ENCODE measurements at places on chromosomes 13 and 19.
A peak's percentile ranks its signal among the peaks of the same experiment; 100 is the strongest.

- DNase-seq = peak; percentile 99
These were observed at the start of gene MTIF3 for GRCh38 chr13:27449936-27450828. MTIF3 (minus strand) TSS chr13:27450564; CDS start chr13:27440448, 10,116 bp downstream.

DNA sequence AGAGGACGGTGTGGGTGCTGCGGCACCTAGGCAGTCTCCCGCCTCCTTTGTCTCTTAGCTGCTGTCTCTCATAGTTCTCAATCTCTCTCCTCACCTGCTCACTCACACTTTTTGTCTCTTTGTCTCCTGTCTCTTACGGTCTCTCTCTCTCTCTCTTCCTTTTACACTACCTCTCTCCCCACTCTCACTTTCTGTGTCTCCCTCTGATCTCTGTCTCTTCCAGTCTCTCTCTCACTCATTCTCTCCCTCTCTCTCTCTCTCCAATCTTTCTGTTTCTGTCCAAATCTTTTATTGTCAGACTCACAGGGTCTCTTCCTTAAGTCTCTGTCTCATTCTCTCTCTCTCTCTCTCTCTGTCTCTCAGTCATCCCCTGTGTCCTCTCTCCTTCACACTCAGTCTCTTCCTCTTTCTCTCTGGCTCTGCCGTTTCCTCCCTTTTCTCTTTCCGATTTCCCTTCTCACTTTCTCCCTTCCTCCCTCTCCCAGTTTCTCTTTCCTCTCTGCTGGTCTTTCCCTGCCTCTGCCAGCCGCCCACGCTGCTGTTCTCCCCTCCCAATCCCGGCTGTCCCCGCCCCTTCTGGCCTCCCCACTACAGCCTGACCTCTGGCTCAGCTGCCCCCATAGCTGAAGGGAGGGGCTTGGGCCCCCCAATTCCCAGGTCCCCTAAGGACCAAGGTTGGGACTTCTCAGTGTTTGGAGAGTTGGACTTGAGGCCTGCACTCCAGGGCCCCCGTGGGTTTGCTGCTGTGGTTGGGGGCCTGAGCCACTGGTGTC, at the start of gene PLEKHA4:
Gene PLEKHA4, minus strand, starts transcription at position 504 of the 773 bp plus-strand sequence. CDS start 997 bp downstream, outside the sequence.
- DNase-seq = no peak

- no peak for DNase-seq
These were observed 119.7 kb upstream of the SOX1 start for GRCh38 chr13:111947026-111947810.

GRCh38 chr19:46016426-46017094, 6.3 kb downstream of the PGLYRP1 start:
- peak; percentile 59 for DNase-seq

GRCh38 chr13:29716493-29716892, 121.0 kb upstream of the SLC7A1 start:
- DNase-seq = no peak

- no peak for DNase-seq
These were observed 132.8 kb downstream of the RGCC start for GRCh38 chr13:41590122-41590521.

GRCh38 chr13:104086210-104086609, 1020.0 kb upstream of the SLC10A2 start:
- no peak for DNase-seq

DNA sequence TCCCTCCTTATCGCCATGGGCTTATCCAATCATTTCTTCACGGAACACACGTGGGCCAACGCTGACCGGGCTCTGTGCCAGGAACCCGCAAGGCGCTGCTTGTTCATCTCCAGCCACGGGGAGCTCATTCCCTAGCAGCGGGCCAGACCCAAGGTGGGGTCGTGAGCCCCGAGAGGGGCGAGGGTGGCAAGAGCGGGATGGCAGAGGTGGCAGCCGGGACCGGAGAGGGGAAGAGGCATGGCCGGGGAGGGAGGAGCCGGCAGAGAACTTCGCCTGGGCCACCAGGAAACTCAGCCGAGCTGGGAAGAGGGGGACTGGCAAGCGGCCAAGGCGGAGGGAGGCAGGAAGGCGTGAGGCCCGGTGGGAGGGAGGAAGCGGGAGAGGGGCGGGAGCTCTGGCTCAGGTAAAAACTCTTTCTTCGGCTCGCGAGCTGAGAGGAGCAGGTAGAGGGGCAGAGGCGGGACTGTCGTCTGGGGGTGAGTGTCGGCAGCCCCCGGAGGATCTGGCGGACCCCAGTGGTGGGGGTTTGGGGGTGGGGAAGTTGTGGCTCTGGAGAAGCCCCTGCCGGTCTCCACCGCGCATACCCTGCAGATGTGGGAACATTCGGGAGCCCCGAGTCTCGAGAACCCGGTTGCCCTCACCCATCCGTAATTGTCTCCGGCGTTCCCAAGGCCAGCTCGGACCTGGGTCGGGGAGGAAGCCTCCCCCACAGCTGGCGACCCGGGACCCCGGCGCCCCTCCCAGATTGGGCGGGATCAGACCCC, at the start of gene B3GNT3:
Gene B3GNT3, plus strand, starts transcription at position 408 of the 764 bp plus-strand sequence. CDS start 12,670 bp downstream, outside the sequence.
- no peak for DNase-seq

DNA sequence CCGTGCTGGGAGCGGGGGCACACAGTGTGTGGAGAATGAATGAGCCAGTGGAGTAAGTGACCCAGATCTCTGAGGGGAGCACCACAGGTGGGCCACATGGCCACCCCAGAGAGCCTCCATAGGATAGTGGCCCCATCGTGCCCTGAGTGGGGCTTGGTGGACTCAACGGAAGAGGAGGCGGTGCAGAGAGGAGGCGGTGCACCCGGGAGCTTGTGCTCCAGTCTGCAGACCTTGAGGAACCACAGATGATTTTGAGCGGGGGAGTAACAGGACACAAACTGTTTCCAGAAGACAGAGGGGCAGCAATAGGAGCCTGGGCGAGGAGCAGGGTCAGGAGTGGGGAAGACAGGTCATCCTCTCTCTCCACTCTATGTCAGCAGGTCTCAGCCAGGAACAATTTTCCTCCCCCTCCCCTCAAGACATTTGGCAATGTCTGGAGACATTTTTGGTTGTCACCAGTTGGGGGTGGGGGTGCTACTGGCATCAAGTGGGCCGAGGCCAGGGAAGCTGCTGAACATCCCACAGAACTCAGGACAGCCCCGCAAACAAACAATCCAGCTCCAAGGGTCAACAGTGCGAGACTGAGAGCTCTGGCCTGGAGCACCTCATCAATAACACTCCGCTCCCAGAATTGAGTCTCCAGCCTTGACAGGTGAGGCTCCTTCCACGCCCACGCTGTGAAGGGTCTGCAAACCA, 182.2 kb downstream of the USP12 start:
- DNase-seq = no peak

All from OCI-LY7 (cell line).